ENCODE measurements at places on chromosomes 12 and 14.
A peak's percentile ranks its signal among the peaks of the same experiment; 100 is the strongest.

DNA sequence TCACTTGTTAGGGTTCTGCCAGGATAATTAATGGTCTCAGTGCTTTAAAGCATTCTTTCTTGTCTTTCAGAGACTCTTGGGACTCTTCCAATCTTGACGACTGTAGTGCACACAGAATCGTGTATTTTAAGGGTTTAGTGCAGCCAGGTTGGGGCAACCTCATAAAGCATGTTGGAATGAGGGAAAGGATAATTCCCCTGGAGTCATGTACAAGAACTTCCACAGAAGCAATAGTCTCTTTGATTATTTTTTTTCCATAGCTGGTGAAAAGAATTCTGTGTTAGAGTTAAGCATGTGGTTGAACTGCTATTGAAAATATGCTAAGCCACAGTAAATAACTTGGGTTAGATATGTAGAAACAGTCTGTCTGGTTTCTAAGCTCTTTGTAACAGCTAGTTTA is 246.8 kb upstream of the DAAM1 start:
- no peak for DNase-seq

DNA sequence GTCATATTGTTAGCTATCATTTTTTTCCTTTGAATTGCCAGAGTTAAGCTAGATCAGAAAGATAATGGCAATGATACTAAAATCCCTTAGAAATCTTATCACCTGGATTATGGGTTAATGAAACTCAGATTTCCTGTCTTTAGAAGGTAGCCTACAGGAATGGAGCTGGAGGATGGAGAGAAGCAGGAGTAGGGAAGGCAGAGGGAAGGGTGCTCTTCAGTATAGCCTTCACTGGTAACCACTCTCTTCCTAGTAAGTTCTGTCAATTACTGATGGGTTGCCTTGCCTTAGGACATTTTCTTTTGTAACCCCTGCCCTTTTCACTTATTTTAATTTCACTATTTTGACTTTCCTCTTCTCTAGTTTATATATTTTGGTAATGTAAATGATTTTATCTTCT is 27.8 kb upstream of the ABCD2 start:
- DNase-seq, result no peak

DNA sequence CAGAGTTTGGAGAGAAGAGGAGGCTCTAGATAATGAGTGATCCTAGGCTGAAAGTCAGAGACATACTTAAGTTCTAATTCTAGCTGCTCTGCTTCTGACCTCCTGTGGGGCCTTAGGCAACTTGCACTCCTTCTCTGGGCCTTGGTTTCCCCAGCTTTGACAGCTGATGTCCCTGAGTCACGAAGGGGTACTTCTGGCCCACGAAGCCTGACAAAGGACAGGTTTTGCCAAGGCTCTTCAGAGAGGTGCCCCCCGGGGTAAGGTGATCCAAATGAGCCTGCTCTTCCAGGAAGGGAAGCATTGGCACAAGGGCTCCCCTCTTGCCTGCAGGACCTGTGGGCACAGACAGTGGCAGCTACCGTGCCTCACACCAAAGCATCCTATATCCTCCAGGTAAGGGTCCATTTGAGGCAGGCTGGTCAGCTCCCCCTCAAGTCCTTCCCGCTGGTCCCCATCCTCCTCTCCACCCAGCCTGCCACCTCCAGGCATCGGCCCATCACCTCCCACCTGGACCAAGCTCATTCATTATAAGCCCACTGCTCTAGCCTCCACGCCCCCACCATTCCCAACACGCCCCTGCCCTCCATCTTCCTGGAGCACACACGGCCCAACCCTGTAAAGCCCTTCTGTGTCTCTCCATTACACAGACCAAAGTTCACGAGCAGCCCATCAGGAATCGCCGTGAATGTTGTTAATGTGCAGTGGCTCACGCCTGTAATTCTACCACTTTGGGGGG is 1.9 kb upstream of the PPP1R13B start:
- DNase-seq, result no peak

- no peak for DNase-seq
Measured at GRCh38 chr12:89311703-89312293, 40.5 kb downstream of the DUSP6 start.

GRCh38 chr12:53976172-53976822 is 1.5 kb upstream of the HOTAIR start:
- no peak for DNase-seq

DNA sequence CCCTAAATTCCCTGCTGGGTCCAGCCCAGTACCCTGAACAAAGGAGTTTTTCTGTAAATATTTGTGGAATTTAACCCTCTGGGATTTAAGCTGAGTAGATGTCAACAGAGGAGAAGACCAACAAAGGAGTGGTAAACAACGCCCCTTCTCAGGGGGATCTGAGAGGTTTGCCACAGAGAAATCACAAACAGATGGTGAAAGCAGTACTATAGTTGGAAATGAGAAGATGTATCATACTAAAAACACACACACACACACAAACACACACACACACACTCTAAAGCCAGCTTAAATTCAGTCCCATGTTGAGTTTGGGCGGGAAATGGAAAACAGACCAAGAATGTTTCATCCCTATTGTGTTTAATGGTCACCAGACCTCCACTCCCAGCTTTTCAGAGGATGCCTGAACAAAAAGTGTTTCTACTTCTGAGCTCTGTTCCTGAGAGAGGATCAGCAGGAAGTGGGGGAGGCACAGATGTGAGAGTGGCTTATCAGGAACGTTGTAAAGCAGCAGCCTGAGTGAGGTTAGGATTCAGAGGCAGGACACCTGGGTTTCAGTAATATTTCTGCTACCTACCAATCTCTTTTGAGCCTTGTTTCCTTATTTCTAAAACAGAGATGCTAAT is 3.2 kb downstream of the BIN2 start:
- DNase-seq, result no peak

- peak; percentile 33 for DNase-seq
Measured at GRCh38 chr14:24806061-24806678, 172.2 kb upstream of the GZMB start.

GRCh38 chr14:85417396-85417795 is 112.5 kb upstream of the FLRT2 start:
- no peak for DNase-seq

DNA sequence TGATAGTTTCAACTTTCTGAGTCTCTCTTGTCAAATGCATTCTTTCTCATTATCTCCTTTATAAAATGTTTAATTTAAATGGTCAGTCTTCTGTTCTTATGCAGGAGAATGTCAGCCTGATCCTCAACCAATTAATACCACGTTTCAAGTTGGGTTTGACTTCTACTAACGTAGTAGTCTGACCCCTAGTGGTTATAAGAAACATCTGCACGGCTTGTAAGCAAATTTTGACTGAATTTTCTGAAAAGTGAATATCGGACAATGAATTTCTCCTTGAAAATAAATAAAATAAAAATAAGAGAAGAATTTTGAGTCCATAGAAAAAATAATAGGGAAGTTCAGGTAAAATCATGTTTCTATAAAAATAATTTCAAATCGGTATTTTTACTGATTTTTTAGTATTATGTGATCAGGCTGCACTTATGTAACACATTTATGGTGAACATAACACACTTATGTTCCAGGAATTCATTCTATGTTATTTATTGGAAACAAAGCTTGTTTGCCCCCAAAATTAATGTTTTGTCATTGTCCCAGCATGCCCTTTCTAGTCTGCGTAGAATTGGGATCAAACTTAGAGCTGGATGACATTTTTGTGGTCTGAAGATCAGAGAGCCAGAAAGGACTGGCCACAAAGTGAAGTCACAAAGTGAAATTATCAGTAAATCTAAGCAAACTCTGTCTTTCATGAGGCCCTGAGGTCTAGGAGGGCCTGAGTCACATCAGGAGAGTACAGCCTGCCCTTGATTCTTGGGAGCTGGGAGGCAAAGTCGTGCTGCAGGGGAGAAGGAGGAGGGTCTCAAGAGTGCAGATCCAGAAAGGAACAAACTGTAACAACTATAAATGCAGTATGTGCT is 101.2 kb upstream of the STXBP6 start:
- peak; percentile 42 for DNase-seq

- DNase-seq, result no peak
Measured at GRCh38 chr12:93275589-93275988, 102.1 kb upstream of the NUDT4 start.

- DNase-seq, result peak; percentile 34
Measured at GRCh38 chr14:39267608-39268005, 33.9 kb downstream of the MIA2 start.

- no peak for DNase-seq
Measured at GRCh38 chr14:50926851-50927386, 17.4 kb downstream of the PYGL start.

DNA sequence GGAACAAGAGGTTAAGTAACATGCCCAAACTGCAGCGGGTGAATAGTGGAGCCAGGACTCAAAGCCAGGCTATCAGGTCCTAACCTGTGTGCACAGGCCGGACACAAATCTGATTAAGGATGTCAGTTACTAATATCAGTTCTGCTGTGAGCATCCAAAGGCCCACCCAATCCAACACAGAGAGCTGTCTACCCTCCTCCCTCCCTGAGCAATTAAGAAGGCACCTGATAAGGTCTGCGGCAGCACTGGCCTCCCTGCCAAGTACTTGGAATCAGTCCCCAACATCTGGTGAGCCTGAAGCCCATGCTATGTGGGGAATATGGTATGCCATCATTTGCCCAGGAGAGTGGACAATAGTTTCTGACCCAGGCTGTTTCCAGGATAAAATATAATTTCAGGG is 3.9 kb downstream of the HEBP1 start:
- DNase-seq, result no peak

DNA sequence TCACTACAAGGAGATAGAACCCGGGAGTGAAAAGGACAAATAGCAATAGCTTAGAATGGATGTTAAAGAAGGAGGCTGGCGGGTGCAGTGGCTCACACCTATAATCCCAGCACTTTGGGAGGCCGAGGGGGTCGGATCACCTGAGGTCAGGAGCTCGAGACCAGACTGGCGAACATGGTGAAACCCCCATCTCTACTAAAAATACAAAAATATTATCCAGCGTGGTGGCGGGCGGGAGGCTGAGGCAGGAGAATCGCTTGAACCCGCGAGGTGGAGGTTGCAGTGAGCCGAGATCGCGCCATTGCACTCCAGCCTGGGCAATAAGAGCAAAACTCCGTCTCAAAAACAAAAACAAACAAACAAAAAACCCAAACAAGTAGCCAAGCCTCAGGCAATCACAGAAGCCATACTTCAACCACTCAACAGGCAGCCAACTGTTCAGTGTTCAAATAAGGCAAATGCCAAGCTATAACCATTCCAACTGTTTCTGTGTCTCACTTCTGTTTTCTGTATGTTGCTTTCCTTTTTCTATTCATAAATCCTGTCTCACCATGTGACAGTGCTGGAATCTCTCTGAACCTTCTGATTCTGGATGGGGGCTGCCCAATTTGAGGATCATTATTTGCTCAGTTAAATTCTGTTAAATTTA is 3.9 kb upstream of the SPTLC2 start:
- no peak for DNase-seq

GRCh38 chr14:105924951-105925591 is 398.7 kb downstream of the TMEM121 start:
- DNase-seq, result no peak

DNA sequence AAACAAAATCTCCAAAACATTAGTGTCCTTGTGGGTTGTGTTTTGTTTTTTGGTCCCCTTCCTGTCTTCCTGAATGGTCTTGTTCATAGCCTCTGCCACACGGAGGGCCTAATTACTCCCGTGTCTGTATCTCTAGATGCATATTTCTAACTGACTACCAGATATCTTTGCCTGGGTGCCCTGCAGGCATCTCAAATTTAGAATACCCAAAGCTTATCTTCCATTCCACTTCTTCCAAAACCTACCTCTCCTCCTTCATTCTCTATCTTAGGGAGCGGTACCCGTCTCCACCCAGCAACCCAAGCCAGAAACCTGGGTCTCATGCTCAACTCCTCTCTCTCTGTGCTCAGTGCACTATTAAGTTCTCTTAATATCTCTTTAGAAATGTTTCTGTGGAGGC is 10.9 kb upstream of the METAP2 start:
- no peak for DNase-seq

DNA sequence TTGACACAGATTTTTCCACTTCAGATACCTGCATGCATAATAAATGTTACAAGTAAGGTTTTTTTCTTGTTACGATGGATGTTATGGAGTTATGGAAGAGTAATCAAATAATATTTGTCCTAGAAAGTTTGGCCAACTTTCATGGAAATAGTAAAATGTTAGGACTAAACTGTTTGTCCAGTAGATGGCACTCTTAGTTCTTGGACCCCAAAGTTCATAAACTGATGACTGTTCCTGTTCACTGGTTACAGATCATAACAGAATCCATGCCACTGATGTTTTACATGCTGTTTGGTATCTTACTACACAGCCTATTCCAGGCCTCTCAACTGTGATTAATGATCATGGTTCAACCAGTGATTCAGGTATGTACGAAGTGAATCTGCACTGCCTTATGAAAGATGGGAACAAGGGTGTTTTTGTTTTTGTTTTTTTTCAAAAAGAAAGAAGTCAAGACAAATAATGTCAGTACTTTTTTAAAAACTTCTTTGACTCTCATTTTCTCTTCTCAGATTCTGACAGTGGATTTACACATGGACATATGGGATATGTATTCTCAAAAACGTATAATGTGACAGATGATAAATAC is 48.8 kb upstream of the SLCO1C1 start:
- no peak for DNase-seq

GRCh38 chr12:76186131-76186906 is 101.8 kb upstream of the NAP1L1 start:
- no peak for DNase-seq

GRCh38 chr14:23047034-23047634 is 5.1 kb downstream of the PSMB11 start:
- DNase-seq, result no peak

- DNase-seq, result no peak
Measured at GRCh38 chr14:94702629-94703028, 67.3 kb downstream of the GSC start.

GRCh38 chr12:49018261-49019119 is at the start of gene PRKAG1:
Gene PRKAG1, minus strand, starts transcription at chr12:49018776. Its CDS starts 36 bp downstream, at chr12:49018740.
- DNase-seq, result peak; percentile 88

- DNase-seq, result no peak
Measured at GRCh38 chr12:42756841-42757623, 167.5 kb upstream of the PRICKLE1 start.

- no peak for DNase-seq
Measured at GRCh38 chr12:117180758-117181467, 9.4 kb downstream of the FBXO21 start.

DNA sequence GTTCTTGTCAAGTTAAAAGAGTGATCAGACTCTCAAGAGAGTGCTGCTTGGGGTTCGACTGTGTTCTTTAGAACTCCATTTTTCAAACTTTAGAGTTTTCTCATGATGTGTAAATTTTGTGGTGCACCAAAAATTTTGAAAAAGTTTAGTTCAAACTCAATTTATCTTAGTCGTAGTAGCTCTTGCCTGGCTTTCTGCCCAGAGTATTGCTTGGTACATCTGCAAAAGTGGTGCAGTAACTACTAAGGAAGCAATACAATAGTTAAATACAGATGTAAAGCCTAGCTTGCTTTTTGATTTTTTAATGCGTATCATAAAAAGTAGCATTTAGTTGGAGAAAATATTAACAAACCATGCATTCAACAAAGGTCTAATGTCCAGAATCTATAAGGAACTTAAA is 9.5 kb upstream of the CCDC91 start:
- DNase-seq, result no peak

- no peak for DNase-seq
Measured at GRCh38 chr14:75720842-75721498, 59.9 kb downstream of the TTLL5 start.

Data from NCI-H2227 treated with DMSO at 0.1 percent for 48 hours (cell line).